ENCODE measurements at places on chromosomes 5 and 9.

GRCh38 chr5:36363744-36364143 lies 62.0 kb upstream of the RANBP3L start:
- DNase-seq = no peak

DNA sequence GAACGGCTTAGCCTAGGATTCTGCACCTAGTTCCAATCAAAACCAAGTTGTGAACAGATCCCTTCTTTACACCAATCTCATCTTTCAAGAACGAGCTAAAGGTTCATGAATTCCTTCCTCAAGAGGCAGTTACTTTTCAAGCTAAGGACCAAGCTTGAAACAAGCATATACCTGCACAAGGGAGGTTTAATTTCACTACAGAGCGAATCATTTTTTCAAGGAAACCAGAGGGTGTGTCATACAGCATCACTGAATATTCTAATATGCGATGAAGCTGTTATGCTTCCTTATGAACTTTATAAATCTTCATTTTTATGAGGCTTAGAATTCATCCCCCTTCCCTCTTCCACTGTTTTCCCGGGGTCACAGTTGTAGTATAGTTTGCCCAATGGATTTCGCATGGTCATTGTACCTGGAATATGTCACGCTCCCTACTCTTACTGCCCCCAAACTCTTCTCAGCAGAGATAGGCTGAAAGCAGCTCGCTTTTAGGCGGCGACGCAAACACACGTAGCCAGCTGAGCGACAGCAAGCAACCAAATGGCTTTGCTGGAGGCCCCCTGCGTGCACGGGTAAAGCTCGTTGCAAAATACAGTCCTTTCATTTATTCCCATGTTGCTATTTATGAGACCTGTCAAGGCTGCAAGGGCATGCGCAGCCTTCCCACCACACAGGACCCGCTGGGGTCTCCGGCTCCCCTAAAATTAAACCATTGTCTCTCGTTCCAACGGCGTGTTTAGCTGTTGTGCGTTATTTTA lies 832 bp downstream of the LMBRD2 start:
- DNase-seq = peak; percentile 54

DNA sequence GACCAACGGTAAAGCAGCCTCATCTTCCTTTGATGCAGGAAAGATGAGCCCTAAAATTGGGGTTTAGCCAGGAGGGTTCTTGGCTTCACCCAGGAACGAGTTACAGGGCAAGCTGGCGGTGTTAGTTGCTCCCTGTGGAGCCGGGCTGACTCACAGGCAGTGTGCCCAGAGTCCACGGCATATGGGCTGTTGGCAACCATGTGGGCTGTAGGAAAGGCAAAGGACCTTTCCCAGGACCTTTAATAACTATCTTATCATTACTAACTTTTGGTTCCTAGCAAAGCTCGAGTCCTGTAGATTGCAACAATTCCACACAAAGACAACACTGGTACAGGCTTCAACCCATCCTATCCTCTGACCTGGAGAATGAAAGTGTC lies 29.8 kb upstream of the CLPTM1L start:
- DNase-seq = no peak

DNA sequence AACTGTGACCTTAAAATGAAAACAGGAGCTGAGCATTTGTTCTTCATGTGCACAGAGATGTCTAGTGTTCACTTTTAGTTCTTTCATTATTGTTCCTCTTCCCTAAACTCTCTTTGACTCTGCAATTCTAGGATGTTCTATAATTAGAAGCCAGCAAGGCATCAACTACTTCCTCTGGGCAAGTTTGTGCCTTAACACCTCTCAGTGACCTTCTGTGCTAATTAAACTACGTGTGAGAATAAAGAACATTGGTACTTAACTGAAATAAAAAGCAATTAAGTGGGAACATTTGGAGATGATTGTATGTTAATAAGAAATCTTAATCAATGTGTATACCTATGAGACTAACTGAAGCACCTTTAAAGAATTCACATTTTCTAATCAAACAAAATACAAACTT lies 242.8 kb downstream of the RASEF start:
- DNase-seq = no peak

- no peak for DNase-seq
Observed at GRCh38 chr5:140571105-140571504, 6.5 kb downstream of the SLC35A4 start.

DNA sequence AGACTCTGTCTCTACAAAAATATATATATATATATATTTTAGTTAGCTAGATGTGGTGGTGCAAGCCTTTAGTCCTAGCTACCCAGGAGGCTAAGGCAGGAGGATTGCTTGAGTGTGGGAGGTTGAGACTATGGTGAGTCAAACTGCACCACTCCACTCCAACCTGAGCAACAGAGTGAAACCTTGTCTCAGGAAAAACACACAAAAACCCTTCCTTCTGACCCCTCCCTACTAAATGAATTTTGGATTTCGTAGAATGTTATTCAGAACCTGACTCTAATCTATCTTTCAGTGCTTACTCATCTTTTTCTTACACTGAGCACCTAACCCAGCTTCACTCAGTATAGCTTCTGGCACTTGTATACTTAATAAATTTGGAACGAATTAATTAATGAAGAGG lies 35.2 kb upstream of the IL7R start:
- no peak for DNase-seq

DNA sequence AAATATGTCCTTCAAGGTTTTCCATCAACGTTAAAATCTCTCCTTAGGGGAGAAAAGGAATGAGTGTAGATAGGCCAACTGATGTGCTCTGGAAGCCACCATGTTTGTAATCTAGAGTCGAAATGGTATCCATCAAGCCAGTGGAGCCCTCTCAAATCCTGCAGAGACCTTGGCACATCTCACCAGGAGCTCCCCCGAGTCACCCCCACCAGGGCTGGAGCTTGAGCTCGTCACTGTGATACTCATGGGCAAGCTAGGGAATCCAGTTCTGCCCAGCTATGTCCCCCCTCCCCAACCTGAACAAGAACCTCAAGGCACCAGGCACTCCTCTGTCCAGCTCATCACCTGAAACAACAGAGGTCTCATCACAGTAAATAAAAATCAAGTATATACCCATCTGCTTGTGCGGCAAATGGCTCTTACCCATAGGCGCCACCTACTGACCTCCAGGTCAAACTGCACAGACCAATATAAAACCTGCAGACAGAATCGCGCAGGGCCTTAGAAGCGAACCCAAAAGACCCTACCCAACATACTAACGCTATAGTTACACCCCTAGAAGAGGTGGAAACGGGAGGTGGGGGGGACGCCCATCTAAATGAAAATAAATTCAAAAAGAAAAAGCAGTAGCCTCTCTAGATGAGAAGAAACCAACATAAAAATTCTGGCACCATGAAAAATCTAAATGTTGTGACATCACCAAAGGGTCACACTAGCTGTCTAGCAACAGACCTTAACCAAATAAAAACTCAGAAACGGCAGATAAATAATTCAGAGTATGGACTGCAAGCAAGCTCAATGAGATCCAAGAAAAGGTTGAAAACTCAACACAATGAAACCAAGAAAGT lies 75.0 kb downstream of the TTC39B start:
- peak; percentile 41 for DNase-seq

GRCh38 chr5:165887147-165887546 lies 2381.7 kb downstream of the MAT2B start:
- no peak for DNase-seq

DNA sequence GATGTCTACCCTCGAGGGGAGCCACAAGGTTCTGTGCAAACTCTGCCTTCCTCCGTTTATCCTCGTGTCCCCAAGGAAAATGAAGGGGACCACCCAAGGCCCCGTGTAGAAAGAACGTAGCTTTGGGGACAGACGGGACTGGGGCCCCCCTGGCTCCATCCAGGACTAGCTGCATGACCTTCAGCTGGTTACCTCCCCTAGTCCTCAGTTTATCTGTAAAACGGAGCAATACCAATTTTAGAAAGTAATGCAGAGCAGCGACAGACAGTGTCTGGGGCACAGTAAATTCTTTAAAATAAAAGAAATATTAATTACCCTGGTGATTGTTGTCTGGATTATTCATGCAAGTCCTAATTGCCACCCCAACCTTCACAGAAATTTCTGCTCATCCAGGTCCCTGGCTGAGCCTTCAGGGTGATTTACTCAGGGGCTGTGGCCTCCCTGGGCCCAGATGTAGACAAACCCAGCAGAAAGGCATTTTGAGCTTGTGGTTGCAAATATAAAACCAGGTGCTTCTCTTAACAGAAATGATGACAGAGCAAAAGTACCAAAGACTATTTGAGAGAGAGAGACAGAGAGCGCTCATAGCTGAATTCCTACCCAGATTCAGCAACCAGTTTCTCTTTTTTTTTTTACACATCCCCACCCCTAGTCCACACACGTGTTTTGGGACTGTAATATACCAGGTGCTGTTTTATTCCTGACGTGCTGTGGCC lies 155.1 kb upstream of the SMIM23 start:
- DNase-seq = no peak

DNA sequence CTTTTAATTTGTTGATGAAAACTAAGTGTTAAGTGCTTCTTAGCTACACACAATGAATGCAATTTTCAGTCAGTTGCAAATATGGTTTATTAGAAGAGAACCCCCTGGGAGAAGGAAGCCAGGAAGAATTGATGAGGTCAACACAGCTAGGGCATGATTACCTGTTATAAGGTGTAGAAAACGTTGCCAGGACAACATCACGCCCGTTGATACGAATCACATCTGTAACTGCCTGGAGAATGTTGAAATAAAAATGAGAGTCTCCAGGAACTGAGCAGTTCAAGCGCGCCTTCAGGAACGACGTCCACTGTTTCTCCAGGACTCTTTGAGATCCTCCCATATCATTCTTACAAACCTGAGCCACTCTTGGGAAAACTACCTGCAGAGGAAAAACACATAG lies 88.0 kb downstream of the SEMA6A start:
- DNase-seq = no peak

DNA sequence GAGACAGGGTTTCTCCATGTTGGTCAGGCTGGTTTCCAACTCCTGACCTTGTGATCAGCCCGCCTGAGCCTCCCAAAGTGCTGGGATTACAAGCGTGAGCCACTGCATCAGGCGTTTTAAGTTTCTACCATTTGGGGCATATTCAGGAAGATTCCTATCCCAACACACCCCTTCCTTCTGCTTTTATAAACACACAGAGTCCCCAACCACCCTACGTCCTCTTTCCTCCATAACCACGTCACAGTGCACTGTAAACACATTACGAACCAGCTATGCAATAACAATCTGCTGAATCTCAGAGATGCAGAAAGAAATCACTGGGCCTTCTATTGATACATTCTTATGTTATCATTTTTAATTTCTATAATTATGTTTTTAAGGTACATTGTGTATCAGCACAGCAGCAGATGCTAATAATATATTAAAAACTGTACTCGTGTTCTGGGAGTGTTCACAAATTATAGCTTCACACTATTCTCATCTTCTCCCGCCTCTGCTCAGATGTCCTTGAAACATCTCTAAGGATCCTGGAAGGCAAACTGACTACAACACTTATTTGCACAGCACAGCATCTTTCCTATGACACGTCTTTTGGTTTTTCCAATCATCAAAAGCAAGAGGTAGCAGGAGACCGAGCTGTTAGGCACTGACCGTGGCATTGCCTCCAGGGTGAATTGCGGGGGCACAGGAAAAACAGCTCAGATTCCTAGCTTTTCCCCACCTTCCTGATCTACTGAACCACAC lies 60.2 kb downstream of the KCNIP1 start:
- DNase-seq = no peak

GRCh38 chr9:69582018-69582417 lies 90.2 kb downstream of the APBA1 start:
- no peak for DNase-seq

DNA sequence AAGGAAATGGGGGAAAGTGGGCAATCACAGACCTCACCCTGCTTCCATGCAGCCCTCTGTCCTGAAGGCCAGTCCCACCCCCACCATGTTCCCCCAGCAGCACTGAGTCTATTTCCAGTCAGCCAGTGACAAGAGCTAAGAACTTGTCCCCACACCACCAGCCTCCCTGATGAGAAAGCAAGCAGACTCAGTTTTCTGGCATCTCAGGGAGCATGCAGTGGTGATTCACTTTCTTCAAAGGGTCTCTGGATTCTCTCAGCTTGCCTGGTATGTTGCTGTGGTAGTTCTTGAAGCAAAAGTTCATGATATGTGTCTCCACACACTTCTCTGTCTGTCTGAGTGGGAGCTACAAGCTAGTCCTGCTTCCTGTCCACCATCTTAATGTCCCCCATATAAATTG lies 799.9 kb upstream of the TYRP1 start:
- DNase-seq = no peak

DNA sequence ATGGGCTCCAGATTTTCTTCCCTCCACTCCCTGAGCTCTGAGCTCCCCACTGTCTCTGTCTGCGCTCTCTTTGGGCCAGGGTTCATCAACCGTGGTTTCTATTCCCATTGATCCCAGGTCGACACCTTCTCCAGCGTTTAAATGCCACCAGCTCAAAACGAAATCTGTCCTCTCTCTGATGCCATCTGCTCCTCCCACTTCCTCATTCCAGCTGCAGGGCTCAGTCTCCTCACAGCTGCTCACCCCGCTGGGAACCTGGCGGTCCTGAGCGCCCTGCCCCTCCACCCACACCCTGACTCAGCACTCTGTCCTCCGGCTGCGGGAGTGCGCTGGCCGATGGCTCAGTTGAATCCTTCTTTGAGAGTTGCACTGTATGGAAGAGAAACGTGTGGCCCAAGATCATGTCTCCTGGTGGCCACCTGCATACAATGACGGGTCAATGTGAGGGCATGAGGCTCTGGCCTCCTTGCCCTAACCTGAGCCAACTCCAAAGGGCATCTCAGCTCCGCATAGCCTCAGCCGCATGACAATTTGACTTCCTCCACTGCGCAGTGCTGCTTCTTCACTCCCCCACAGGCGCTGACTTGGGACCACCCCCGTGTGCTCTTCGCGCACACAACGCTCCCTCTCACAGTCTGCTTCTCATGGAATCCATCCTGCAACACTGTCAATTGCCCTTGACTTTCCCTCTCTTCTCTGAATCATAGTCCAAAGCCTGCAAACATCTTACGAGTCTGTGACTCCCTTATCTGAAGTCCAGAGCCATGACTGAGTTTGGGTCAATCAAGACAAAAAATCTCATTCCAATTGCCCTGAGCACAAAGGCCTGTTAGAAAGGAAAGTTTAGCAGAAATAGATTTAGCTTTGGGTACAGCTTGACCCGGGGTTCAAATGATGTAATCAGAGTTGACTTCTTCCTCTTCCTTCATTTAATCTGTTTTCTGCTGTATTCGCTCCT lies 82.4 kb downstream of the PTCH1 start:
- peak; percentile 38 for DNase-seq

GRCh38 chr9:76537150-76537646 lies 78.2 kb downstream of the GCNT1 start:
- DNase-seq = no peak

Measured in WTC11 (cell line).